Fibroblast of lung (primary cell): ENCODE measurements at places on chromosomes 6 and 20.

DNA sequence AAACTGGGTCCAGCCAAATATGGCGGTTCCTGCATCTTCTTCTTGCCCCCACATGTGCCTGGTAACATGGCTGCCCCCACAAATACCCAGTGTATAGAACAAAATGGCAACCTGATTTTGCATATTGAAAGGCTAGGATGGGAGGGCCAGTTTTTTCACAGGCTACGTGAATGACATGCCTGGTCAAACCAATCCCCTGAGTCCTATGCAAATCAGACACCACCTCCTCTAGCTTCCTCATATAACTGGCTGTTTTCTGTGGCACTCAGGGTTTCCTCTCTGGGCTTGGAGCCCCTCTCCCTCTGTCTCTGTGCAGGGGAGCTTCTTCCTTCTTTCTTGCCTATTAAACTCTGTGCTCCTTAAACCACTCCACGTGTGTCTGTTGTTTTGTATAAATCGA lies 372.1 kb downstream of the KIF16B start:
- DNase-seq: no peak
- H3K4me3 ChIP-seq: no peak overlapping the region
- H3K36me3 ChIP-seq: no peaks in the 10 kb centered on the region
- no peaks in the 10 kb centered on the region for H3K27me3 ChIP-seq

- no peaks in the 10 kb centered on the region for H3K27me3 ChIP-seq
- DNase-seq: peak; percentile 67
- H3K27ac ChIP-seq: no peak overlapping the region
- H3K4me1 ChIP-seq: no peaks in the 10 kb centered on the region
Observed at GRCh38 chr20:40265825-40266533, 423.1 kb downstream of the MAFB start.

GRCh38 chr20:25017257-25017803 lies 24.8 kb upstream of the APMAP start:
- no peaks in the 10 kb centered on the region for H3K36me3 ChIP-seq
- DNase-seq: no peak
- no peak overlapping the region for H3K4me3 ChIP-seq
- no peak overlapping the region for H3K27ac ChIP-seq
- H3K4me1 ChIP-seq: no peaks in the 10 kb centered on the region
- no peaks in the 10 kb centered on the region for H3K27me3 ChIP-seq

GRCh38 chr20:48877304-48877703 lies 44.2 kb upstream of the ARFGEF2 start:
- no peak for DNase-seq
- no peaks in the 10 kb centered on the region for H3K36me3 ChIP-seq
- H3K27me3 ChIP-seq: no peaks in the 10 kb centered on the region
- no peak overlapping the region for H3K4me3 ChIP-seq
- H3K4me1 ChIP-seq: no peaks in the 10 kb centered on the region

DNA sequence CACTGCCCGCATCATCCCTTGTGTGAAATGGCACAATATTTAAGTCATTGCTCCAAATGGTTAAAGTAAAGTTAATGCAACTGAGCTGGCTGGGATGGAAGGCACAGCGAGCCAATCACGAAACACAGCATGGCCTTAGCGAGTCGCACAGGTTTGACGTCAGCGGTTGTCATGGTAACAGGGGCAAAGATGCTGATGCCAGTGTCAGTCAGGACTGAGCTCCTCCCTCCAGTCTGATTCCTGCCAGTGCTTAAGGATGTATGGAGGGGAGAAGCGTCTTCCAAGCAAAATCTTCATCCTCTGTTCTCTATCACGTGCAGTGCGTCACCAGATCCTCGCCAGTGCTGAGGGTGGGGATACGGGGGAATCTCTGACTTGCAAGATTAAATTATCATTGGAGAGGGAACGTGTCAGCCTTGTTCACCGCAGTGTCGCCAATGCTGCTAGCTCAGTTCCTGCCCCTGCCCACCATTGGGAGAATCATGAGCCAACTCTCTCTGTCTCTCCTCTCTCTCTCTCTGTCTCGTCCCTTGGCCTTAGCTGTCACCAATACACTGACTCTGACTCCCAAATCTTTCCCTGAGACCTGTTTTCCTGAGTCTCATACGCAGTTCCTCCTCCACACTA lies 24.5 kb downstream of the TSPYL4 start:
- peak; percentile 92 for DNase-seq
- H3K27me3 ChIP-seq: no peaks in the 10 kb centered on the region
- no peaks in the 10 kb centered on the region for H3K4me1 ChIP-seq
- peak overlapping the region; percentile 49 for H3K27ac ChIP-seq
- peak overlapping the region; percentile 34 for H3K4me3 ChIP-seq
- no peaks in the 10 kb centered on the region for H3K36me3 ChIP-seq
